ELR (cell line): ENCODE measurements at places on chromosomes 12 and 14.

DNA sequence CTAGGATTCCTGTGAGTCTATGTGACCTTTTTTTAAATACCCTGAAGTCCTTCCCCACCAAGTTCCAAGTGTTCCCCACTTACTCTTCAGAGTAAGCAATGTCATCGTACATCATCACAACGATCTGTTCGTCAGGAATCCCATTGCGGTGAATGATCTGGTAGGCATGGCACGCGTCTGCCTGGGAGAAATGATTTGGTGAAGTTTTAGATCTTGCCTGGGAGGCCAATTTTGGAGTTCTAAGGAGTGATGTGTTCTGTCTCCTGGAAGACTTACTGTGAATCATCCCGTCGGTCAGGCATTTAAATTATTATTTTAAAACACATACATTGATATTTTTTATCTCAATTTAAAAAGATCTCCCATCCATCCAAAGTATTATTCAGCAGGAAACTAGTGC lies 29.8 kb downstream of the LGMN start:
- peak; percentile 12 for DNase-seq

- peak; percentile 56 for DNase-seq
These were observed 31.6 kb downstream of the TULP3 start for GRCh38 chr12:2922329-2922728.

DNA sequence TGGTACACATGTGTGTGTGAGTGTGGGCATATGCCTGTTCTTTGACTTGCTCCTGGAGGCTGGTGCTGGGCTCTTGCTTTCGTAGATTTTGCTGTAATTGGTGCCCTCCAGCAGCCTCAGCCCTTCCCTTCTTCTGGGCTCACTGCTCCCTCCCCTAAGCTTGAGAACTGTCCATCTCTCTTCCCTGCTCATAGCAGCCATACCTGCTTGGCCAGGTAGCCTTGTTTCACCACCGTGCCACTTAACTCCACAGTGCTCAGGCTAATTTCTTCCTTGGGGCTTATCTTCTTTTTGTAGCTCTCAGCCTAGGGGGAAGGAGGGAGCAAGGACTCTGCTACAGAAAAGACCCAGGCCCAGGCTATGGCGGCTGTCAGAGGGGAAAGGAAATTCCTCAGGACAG lies 19.8 kb downstream of the PLEK2 start:
- no peak for DNase-seq

DNA sequence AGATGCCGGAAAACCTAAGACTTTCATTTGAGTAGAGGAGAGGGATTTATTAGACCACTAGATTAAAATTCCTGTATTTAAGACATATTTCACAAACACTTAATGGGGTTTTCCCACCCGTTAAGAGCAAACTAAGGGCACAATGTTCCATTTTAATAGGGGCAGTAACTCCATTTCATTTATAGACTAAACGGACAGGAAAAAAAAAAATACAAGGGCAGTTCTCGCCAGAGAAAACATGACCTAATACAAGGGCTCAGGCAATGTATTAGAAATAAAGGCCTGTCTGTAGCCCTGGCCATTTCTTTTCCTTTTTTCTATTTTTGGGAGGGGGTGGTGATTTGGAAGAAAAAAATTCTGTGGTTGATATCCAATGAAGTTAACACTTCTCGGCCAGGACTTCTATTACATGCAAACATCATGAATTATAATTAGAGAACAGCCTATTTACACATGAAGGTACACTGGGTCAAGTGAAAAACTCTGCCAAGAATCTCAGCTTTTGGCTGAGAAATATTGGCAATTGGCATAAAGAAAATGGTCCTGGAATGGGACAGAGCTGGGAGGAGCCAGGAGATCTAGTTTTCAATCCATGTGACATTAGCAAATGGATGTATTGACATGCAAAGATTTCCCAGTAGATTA lies 641.1 kb upstream of the TBX3 start:
- DNase-seq: no peak

- DNase-seq: no peak
These were observed 170.9 kb downstream of the PIK3C2G start for GRCh38 chr12:18432206-18432605.

- no peak for DNase-seq
These were observed 143.2 kb downstream of the PIWIL1 start for GRCh38 chr12:130480887-130481286.

- DNase-seq: no peak
These were observed 476.1 kb upstream of the SYT1 start for GRCh38 chr12:78388461-78388860.

DNA sequence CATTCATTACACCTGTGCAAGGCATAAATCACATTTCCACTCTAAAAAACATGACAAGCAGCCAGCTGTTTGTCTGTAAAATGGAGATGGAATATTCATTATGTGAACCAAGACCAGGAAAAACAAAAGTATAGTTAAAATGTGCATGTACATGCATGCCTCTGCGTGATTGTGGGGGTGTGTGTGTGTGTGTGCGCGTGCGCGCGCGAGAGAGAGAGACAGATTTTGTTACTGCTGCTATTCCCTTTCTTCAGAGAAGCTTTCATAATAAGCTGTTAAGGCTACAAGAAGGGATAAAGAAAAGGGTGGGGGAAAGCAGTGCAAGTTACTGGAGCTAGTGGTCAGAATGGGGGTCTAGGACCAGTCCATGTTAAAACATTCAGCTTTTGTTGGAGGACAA lies 430.3 kb downstream of the NAV3 start:
- no peak for DNase-seq

GRCh38 chr12:68910128-68910527 lies 22.8 kb downstream of the CPM start:
- DNase-seq: peak; percentile 69

GRCh38 chr12:71449373-71450070 lies 9.9 kb downstream of the LGR5 start:
- DNase-seq: no peak

GRCh38 chr12:14965221-14965620 lies 3.8 kb upstream of the ARHGDIB start:
- no peak for DNase-seq
